Kidney tubule cell (primary cell): ENCODE measurements at places on chromosomes 2 and 18.

DNA sequence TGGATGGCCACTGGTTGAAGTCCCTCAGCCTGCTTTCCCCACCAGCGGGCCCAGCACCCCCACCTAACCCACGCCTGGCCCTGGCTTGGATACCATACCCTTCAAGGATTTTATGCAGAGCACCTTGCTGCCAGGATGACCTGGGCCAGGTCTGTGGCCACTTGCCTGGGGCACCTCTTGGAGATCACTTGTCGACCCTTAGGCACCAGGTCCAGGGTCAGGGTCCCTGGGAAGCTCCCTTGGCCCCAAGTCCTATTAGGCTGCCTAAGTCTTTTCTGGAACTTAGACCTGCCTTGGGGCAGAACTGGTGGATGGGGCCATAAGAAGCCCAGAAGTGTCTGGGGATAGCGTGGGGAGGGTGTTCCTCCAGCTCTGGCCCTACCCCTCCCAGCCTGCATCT lies 39.1 kb downstream of the FOSL2 start:
- no peak for DNase-seq

GRCh38 chr18:62989195-62989594 lies 273.9 kb downstream of the PHLPP1 start:
- no peak for DNase-seq

GRCh38 chr2:241949736-241950412 lies 80.3 kb downstream of the RTP5 start:
- DNase-seq = no peak

- DNase-seq = no peak
Measured at GRCh38 chr2:10304458-10305253, 2.0 kb downstream of the HPCAL1 start.

DNA sequence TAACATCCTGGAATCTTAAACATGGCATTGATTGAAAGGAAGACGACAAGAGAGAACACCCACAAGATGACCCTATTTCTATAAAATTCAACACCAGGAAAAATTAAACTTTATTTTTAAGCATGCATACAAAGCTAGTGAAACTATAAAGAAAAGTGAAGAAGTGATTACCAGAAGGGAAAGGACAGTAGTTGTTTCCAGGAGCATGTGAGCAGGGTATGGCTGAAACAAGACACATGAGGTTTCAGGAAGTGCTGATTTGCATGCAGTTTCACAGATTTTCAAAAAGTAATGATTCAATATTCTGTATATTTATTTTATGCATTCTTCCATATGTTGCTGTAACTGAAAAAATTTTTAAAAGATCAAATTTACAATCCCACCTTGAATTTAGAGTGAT lies 24.6 kb upstream of the DAW1 start:
- DNase-seq = no peak

- DNase-seq = no peak
Measured at GRCh38 chr18:38453880-38454279, 888.3 kb upstream of the CELF4 start.

GRCh38 chr2:5368263-5368662 lies 323.9 kb upstream of the SOX11 start:
- no peak for DNase-seq

DNA sequence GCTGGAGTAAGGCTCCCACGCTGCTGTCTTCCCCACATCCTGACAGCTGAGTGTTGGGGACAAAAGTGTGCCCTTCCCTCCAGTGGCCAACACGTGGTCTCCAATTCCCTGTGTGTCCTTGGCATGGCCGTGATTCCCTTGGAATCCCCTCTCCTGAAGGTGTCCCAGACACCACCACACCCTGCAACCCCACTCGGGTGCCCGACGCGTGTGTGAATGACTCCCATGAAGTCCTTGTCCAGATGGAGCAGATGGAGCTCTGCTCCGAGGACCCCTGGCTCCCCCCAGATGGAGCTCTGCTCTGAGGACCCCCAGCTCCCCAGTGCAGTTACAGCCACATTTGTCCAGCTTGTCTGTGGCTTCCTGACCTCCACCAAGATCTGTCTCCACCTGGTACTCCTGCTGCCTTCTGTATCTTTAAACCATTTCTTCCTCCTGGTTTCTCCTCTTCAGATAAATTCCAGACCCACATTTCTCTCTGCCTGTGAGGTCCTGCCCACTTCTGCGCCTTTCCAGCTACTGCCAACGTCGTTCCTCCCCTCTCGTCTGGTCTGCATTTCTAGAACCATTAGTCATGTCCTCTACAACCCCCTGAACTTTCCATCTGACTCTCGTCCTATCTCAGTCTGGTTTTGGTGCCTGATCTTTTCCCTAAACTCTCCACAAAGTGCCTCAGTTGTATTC lies 86.8 kb upstream of the PXDN start:
- DNase-seq = no peak
